A549 treated with AZD2906 at 1 μM for 4 hours (cell line): ENCODE measurements at places on chromosomes 4 and X. TPM values are rescaled to one million over a fixed set of nuclear protein-coding genes. Genes with fewer than 3 reads are reported as not detected.

The SPP1 gene
- total RNA-seq, result 138 to 201 TPM (median 160 TPM) in 5 replicates

The MGAT4D gene
- not detected in 5 replicates for total RNA-seq

The FAM241A gene
- 0.83 to 0.93 TPM (median 0.85 TPM) in 5 replicates for total RNA-seq

The SMR3B gene
- total RNA-seq, result not detected in 5 replicates

The CSAG2 gene
- not detected in 5 replicates for total RNA-seq

The RHOXF2B gene
- total RNA-seq, result not detected in 5 replicates

The ADRA2C gene
- 5.9 to 11.0 TPM (median 10.6 TPM) in 5 replicates for total RNA-seq

The NAT8L gene
- 10.2 to 13.8 TPM (median 13.1 TPM) in 5 replicates for total RNA-seq
